Hippocampal formation (tissue), 2 donors: ENCODE measurements at places on chromosomes 16 and 17.

DNA sequence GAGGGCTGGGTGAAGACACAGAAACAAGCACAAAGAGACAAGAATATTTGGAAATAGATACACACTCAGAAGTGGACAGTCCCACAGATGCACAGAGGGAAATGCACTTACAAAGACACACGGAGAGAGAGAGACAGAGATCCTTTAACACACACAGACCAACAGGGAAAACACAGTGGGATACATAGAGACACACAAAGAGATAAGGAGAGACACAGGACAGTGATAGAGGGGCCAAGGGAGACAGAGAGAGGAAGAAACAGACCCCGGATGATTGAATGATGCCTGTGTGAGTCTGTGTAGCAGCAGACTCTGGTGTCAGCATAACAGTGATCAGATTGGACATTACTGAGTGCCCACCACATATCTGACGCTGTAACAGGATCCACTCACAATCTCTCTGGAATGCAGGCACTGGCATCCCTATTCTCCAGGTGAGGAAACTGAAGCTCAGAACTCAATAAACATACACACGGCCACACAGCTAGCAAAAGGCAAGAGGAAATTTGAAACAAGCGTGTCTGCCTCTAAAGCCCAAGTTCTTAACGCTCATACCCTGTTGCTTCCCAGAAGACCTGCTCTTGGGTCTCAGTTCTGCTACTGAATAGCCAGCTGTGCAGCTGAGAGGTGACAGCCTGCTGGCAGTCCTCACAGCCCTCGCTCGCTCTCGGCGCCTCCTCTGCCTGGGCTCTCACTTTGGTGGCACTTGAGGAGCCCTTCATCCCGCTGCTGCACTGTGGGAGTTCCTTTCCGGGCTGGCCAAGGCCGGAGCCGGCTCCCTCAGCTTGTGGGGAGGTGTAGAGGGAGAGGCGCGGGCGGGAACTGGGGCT, 186.3 kb upstream of the NLRP1 start:
- DNase-seq: no peak

- DNase-seq: peak; percentile 35
Observed at GRCh38 chr17:48816774-48817590, at the start of gene TTLL6. TSS of gene TTLL6 (minus strand) at chr17:48817229. CDS start at chr17:48817072, 157 bp downstream.

- peak; percentile 56 for DNase-seq
Observed at GRCh38 chr17:45228763-45229539, 7.3 kb downstream of the FMNL1 start.

GRCh38 chr16:64365448-64365931, 756.4 kb downstream of the CDH11 start:
- DNase-seq: no peak

DNA sequence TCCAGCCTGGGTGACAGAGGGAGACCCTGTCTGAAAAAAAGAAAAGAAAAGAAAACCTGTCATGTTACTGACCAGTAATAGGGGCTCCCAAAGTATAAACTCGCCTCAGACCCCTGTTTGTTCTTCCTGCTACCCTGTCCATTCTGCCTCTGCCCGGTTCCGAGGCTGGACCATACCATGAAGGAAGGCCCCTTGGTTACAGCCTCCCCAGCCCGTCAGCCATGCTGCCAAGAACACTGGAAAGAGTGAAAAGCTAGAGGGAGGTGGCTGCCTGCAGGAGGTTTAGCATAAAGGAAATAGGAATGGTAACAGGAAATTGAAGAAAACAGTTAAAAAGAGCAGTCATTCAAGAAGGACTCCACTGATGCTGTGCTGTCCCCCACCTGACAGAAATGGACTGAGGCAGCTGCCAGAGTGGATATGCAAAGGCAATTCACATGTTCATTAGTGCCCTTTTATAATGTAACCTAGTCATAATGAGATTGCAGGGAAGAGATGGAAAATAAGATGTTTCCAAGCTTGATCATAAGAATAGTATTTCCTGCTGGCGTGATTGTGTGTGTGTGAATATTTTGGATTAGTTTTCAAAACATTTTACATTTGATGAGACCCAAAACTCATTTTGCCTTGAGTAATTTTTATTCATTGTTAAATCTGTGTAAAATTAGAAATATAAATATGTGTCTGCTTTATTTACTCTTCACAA, 102.6 kb downstream of the GOSR1 start:
- DNase-seq: no peak

GRCh38 chr16:68627951-68628425, 17.1 kb upstream of the CDH3 start:
- DNase-seq: no peak

GRCh38 chr17:18143044-18143936, 34.7 kb downstream of the MYO15A start:
- no peak for DNase-seq

GRCh38 chr17:46771561-46772474, 46.7 kb downstream of the WNT3 start:
- DNase-seq: no peak

- DNase-seq: no peak
Observed at GRCh38 chr17:62916684-62917571, 49.1 kb upstream of the TANC2 start.

GRCh38 chr16:10265770-10266615, 83.8 kb upstream of the GRIN2A start:
- no peak for DNase-seq

GRCh38 chr16:66480265-66481080, 53.4 kb downstream of the BEAN1 start:
- no peak for DNase-seq

GRCh38 chr17:78403822-78404221, 25.4 kb downstream of the PGS1 start:
- no peak for DNase-seq
